GM23248 (cell line): ENCODE measurements at places on chromosomes 2 and 18. TPM values are rescaled to one million over a fixed set of nuclear protein-coding genes. Genes with fewer than 3 reads are reported as not detected.

DNA sequence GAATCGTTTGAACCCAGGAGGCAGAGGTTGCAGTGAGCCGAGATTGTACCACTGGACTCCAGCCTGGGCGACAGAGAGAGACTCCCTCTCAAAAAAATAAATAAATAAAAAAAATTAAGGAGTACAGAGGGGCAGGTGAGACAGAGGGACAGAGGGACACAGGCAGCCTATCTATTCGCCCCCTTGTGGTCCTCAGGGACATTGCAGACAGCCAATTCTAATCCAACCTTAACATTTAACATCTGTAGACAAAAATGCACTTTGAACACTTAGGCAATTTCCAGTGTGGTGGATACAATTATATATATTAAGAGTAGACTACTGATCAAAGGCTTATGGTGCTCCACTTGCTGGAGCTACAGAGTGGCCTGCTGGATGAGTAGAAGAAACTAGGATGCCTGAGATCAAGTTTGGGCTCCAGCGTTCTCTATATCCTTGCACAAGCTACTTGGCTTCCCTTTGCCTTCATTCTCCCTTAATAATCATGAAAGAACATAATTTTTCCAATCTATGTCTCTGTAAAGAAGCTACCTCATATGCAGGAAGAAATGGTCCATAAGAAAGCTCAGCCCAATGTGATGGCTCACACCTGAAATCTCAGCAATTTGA is 8.2 kb upstream of the SMARCAL1 start:
- peak; percentile 54 for DNase-seq
- H3K36me3 ChIP-seq = no peaks in the 10 kb centered on the region
- no peaks in the 10 kb centered on the region for H3K27me3 ChIP-seq
- no peak overlapping the region for H3K4me3 ChIP-seq
- no peak overlapping the region for H3K27ac ChIP-seq

- H3K27me3 ChIP-seq = no peaks in the 10 kb centered on the region
- no peak overlapping the region for H3K27ac ChIP-seq
- no peak for DNase-seq
- 0 out of 2 replicates have a peak, but pooled peaks cover under 1% of the 10 kb centered on the region for H3K36me3 ChIP-seq
These were observed 33.2 kb downstream of the SNED1 start for GRCh38 chr2:241031436-241032165.

- H3K36me3 ChIP-seq = no peaks in the 10 kb centered on the region
- no peak overlapping the region for H3K27ac ChIP-seq
- no peak for DNase-seq
- peak overlapping the region; percentile 81; the same call in 1 of the 2 replicates for H3K4me3 ChIP-seq
These were observed 2.2 kb upstream of the ZNF407 start for GRCh38 chr18:74595431-74595830.

GRCh38 chr18:52716973-52717372 is 377.0 kb downstream of the DCC start:
- DNase-seq = no peak
- H3K27ac ChIP-seq = no peak overlapping the region
- H3K36me3 ChIP-seq = no peaks in the 10 kb centered on the region
- no peak overlapping the region for H3K4me3 ChIP-seq

Gene UGT1A10
- not detected in 2 replicates for total RNA-seq

Gene TNFAIP6
- total RNA-seq = 4.5 and 8.9 TPM in 2 replicates

Gene LRP2
- total RNA-seq = not detected in 2 replicates

DNA sequence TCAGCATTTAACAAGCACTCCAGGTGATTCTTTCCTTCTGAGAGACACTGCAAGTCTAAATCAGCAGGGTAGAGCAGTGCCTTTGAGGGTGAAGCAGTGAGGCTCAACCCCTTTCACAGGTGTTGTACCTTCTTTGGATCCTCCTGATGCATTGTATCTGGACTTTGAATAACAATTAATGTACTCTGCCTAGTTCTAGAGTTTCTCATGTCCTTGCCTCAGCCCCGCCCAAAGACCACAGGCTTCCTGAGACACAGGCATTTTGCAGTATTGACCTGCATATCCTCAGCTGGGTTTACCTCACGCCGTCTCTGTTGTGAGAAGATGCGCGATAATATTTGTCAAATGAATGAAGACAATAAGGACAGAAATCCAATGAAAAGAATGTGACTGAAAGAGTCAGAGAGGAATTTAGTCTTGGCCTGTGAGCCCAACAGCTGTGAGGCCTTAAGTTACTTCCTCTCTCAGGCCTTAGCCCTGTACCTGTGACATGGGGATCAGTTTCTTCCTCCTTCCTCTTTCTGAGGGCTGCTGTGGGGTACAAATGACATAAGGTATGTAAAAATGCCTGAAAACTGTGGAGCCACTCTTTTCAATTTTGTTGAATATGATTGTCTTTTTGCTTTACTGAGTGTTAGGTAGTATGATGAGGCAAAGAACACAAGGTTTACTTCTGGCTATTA is 43.7 kb downstream of the WIPF1 start:
- no peaks in the 10 kb centered on the region for H3K27me3 ChIP-seq
- no peak overlapping the region for H3K4me3 ChIP-seq
- H3K4me1 ChIP-seq = no peaks in the 10 kb centered on the region

DNA sequence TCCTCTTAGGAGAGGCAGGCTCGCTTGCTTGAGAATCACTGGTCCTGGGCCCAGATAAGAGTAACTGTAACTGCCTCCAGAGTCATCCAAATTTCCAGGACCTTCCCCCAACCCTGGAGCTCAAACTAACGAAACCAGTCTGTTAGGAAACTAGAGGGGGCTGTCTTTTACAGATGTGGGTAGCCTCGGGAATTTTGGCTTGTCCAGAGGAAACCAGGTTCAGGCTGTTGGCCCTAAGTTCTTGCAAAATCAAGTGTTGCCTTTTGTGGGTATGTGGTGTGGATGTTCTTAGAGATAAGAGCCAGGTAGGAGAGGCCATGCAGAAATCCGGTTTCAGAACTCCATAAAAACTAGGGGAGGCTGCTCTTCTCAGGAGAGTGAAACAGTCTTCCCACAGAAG is 125.0 kb upstream of the DLX2 start:
- peaks cover 6% of the 10 kb centered on the region for H3K4me1 ChIP-seq
- no peak for DNase-seq
- no peak overlapping the region for H3K27ac ChIP-seq
- no peaks in the 10 kb centered on the region for H3K27me3 ChIP-seq
- H3K4me3 ChIP-seq = no peak overlapping the region

Gene FAM110C
- not detected in 2 replicates for total RNA-seq

GRCh38 chr18:79642626-79643025 is 37.0 kb upstream of the CTDP1 start:
- no peak overlapping the region for H3K4me3 ChIP-seq
- peaks cover 13% of the 10 kb centered on the region; the same call in 1 of the 2 replicates for H3K27me3 ChIP-seq
- no peak for DNase-seq
- H3K36me3 ChIP-seq = no peaks in the 10 kb centered on the region
